ENCODE measurements at places on chromosomes 12 and 14.

DNA sequence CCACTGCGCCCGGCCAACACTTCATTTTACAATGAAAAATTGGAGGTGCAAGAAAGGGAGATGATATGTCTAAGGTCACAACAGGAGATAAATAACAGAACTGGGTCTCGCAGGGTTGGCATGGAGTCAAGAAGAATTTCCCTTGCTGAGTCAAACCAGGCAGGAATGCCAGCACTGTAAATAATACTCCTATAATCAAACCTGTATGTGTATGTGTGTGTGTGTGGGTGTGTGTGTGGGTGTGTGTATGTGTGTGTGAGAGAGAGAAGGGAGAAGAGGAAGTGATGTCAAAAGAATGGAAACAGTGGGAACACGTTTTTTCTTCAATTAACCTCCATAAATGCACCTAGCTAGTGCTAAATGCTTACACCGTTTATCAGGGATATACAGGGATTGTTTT lies 70.4 kb downstream of the TMEM116 start:
- no peak for DNase-seq

DNA sequence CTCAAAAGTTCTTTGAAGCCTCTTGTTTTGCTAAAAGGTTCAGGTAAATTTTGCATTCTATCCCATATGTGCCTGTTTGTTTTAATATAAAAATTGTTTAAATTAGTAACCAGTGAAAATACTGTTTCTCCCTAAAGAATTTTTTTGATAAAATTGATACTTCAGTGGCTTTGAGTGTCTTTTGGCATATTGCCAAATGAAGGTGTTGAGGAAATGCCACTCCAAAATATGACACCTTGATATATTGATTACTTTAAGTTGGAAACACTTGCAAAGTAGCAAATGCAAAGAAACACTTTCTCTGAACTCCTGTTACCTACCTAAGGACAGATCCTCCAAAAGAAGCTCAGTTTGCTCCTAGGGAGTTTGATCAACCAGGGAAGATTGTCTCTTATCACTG lies 8.4 kb downstream of the STYX start:
- DNase-seq: no peak

- peak; percentile 69 for DNase-seq
These were observed at the start of gene CCDC91 for GRCh38 chr12:28190321-28191050. TSS of gene CCDC91 (plus strand) at chr12:28190456. CDS start at chr12:28257216, 66,760 bp downstream.

DNA sequence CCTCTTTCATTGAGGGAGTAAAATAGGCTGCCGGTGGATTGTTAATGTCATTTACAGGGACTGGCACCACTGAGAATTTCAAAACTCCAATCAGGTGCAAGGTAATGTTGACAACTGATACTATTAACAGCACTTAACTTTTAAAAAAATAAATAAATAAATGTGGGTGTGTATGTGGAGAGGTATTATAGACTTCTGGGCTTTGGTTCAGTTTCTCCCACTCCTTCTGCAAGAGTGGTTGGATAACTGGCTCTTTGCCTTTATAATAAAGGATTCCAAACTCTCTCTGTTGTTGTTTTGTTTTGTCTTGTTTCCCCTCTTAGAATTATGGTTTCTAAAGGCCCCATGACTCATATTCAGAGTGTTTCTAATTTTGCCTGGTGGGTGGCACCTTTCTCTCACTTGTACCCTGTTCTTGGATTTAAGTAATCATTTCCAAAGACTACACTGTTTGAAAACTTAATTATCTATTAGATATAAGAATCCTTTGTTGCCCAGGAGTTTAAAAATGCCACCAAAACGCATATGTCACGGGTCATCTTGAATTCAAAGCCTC lies 151.6 kb upstream of the ARID2 start:
- no peak for DNase-seq

DNA sequence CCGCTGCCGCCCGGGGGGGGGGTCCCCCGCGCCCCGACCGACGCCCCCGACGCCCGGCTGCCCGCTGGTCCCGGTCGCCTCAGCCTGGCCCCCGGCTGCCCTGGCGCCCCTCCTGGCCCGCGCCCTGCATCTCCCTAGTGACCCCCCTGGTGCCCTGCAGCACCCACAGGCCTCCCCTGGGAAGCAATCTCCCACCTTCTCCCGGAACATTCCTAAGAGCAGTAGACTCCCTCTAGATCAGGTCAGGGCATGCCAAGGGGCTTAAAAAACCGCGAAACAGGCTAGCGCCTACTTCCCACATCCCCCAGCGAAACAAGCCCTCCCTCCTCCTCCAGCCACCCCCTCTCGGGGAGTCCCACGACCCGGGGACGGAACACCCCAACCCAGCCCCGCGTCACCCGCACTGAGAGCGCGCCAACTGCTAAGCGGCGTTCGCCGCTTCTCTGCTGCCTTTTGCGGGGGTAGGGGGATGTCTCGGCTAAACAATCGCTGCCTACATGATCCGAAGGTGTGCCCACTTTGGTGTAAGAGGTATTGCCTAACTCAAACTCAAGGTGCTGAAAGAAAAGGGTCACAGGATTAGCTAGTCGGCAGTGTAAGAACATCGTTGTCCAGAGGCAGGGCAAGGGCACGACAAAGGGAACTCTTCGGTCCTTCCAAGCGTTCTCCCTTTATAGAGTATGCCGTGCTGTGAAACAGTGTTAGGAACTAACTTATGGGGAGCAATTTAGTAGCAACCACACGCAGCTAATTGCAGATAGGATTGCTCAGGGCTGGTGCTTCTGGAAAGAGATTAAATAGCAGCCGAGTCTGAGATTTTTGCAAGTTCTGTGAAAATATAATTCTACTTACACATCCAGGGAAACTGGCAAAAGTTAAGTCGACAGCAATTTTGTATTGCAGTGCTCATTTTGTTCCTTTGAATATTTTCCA lies 619 bp upstream of the NTN4 start:
- no peak for DNase-seq

- peak; percentile 59 for DNase-seq
These were observed 15.6 kb downstream of the BAG5 start for GRCh38 chr14:103546652-103547454.

GRCh38 chr12:50088577-50089335 lies 3.6 kb downstream of the SMARCD1 start:
- DNase-seq: no peak

DNA sequence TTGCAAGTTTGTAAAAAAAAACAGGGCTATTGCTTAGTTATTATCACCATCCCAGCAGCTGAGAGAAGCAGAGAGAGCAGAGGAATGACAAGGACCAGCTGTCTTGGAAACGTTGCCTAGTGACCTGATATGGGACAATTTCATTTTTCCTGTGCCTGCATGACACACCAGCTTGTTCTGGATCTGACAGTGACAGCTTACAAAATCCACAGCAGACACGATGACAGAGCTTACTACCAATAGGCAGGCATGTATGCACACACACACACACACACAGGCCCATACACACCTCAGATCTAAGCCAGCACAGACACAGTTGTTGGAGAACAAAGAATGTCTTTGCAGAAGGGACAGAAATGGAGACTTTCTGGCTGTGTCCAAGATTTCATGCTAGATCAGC lies 25.4 kb downstream of the HSPB8 start:
- DNase-seq: no peak

DNA sequence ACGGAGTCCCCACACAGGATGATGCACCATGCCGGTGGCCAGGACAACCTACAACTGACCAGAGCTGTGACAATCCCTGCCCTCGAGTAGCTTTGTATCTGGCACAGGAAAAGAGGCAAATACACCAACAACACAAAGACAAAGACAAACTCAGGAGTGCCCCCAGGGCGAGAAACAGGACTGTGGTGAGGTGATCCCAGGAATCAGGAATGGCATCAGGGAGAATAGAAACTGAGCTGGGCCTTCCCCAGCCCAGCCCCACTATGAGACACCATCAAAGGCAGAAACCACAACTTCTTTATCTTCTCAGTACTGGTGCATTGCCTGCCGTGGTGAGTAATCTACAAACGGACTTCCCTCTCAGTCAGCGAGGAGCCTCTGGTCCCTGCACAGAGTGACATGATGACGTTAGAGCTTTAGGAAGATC lies 157.7 kb downstream of the TTC7B start:
- no peak for DNase-seq

- DNase-seq: no peak
These were observed 11.8 kb upstream of the OR6S1 start for GRCh38 chr14:20652996-20653975.

- DNase-seq: no peak
These were observed 298.0 kb downstream of the GXYLT1 start for GRCh38 chr12:41846718-41847117.

DNA sequence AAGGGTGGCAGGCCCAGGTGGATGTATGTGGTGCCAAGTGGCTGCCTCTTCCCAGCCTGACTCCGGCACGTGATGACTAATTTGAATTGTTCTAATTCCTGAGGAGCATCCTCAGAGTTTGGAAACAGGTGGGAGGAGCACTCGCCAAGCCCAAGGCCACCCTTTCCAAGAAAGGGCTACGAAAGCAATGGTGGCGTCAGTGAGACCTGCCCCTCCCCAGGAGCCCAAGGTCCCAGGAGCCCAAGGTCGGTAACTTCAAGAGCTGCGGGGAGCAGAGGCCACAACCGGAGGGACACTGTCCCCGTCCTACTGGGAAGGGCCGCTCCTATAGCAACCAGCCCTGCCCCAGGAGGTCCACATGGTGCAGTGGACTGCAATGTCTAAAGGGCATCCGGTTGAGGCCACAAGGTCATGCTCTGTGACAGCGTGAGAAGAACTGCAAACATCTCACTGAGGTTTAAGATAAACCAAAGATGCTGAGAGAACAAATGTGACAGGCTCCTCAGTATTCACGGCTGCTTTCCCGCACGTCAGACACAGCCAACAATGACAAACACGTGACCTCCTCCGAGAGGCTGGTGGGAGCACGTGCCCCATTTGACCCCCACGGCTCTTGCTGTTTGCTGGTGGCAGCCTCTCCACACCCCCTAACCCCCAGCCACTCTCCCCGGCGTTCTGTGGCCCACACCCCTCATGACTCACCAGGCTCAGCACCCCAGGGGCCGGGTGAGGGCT lies 79.6 kb downstream of the ITPK1 start:
- no peak for DNase-seq

- no peak for DNase-seq
These were observed 49.7 kb downstream of the TSPAN11 start for GRCh38 chr12:30976206-30976605.

DNA sequence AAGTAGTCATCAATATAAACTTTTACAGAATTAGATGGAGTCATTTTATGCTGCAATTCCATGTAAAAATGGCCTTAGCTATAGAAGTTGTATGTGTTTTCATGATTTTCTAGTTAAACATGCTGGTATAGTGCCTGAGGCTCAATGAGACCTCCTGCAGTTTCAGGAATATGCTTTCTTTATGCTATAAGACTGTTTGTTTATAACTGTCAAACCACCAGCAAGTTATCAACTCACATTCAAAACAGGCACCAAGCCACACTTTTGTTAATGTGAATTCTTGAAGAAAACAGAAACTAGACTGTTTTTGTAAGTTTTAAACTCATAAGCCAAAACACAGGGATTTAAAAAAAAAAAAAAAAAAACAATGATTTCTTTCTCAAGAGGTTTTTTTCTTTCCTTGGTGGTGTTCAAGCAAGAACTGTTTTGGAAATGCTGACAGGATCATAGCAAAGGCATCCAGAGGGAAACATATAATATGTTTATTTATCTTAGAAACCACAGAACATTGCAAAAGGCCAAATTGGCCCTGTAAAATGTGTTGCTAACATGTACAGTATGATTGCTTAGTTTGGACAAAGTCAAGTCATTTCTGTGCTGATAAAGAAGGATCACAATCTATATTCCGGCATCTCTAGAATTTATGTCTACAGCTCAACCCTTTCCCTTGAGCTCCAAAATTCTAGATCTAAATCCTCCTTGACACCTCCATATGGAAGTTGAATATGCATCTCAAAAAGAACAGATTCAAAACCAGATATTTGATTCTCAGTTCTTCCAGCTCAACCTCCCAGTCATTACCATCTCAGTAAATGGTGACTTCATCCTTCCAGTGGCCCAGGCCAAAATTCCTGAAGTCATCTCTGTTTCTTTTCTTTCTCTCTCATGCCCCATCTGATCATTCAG lies 29.0 kb upstream of the LUM start:
- DNase-seq: no peak

DNA sequence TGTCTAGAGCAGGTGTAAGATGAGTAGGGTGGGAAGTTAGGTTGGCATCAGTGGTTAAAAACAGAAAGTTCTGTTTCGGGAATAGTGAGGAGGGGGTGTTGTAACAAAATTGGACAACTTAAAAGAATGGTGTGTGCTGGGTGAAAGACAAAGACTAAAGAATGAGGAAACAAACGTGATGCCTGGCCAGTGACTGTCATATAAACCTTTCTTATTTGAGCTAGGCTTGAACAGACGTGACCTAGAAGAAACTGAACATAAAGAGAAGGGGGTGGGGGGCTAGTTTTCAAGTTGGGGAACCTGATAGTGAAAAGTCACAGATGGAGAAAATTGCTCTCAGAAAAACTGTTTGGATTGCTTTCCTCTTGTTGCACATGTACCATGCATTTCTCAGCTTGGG lies 39.6 kb downstream of the RAD52 start:
- DNase-seq: no peak

- no peak for DNase-seq
These were observed 8.7 kb downstream of the DRAM1 start for GRCh38 chr12:101885912-101886561.

DNA sequence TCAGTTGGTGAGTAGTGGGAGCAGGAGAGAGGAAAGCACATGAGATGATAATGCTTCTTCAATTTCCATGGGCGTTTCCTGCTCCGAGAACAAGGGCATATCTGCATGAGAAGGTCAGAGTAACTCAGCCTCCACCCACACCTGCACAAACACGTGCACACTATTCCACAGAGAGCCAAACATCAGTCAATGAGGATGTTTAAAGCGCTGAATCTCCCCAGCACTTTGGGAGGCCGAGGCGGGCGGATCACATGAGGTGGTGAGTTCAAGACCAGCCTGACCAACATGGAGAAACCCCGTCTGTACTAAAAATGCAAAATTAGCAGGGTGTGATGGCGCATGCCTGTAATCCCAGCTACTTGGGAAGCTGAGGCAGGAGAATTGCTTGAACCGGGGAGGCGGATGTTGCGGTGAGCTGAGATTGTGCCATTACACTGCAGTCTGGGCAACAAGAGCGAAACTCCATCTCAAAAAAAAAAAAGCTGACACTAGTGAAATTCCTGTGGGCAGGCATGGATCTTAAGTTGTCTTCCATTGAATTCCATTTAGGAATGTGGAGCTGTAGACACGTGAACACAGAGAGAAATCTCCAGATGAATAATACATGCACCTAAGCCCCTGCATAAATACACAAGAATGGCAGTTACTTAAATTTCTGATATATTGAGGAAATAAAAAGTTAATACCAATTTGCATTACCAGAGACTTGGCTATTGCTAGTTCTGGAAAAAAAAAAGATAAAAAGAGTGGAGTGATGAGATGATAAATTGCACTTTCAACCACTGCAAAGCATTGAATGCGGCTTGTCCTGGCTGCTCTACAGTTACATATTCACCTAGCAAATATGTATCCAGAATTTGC lies 1097.4 kb upstream of the TMEM132C start:
- no peak for DNase-seq

- DNase-seq: no peak
These were observed 52.9 kb downstream of the SCN8A start for GRCh38 chr12:51643951-51644350.

GRCh38 chr14:66022526-66022925 lies 463.6 kb upstream of the CCDC196 start:
- DNase-seq: no peak

Data from substantia nigra (tissue), 51 donors.